Epithelial cell of esophagus (primary cell): ENCODE measurements at places on chromosomes 6 and 20.

- no peak for DNase-seq
These were observed 1.4 kb upstream of the PTPRT start for GRCh38 chr20:43191143-43191542.

DNA sequence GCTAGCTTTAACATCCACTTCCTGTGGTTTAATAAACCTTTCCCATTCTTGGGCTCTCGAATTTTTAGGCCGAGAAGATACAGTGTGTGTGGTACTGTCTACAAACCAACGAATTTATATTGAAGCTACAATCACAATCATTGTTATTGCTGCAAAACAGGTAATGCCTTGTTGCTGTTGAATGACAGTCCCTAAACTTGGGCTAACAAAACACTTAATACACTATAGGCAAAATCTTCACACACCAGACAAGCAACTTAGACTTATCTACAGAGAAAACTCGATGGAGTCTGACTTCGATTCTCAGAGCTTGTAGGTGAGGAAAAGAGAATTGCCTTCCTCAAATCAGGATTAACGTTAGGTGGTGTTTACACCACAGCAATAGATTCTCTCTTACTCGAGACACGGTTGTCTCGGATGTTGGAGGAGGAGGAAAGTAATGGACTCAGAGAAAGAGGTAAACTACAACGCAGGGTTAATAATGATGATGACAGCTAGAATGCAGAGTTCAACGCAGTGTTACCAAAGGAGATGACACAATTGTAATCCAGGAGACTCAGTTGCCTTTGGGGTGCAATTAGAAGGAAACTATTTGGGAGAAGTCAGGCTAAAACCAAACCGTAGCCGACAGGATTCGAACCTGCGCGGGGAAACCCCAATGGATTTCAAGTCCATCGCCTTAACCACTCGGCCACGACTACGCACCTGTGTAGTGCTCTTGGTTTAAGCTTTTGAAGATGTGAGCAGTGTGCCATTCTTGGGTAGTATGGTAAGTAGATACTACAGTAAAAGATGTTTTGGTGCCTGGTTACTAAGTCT lies 32.5 kb upstream of the ZNF184 start:
- DNase-seq, result peak; percentile 83

DNA sequence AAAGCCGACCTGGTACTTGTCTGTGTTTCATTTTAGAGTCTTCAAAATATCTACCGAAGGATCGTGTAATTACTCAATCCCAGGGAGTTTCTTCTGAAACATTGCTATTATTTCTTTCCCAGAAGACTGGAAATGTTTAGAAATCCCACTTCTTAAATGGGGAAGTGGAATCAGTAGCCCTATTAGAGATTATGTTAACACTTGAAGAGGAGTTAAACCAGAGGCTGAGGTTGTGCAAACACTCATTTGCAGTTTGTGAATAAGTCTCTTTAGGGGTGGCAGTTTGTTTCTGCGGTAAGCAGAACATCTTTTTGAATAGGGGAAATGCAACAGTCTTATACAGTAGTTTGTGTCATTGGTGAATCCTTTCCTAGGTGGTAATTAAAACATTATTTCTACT lies 21.3 kb downstream of the DSP start:
- DNase-seq, result no peak

DNA sequence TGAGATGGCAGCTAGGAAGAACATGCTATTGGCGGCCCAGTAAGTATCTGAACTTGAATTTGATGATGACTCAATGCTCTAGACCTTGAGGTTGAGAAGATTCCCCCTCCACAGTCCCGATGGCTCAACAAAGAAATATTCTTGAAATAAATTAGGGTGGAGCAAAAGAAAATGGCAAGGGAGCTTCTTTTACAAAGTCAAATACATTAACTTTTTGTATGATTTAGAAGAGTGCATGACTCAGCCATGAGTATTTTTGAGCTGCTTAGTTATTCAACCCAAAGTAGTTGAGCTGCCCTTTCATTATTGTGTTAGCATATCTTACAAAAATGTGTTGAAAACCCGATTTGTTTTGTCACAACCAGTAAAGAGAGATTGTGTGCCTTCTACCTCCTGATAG lies 7.6 kb downstream of the TFAP2C start:
- DNase-seq, result peak; percentile 74

- no peak for DNase-seq
These were observed 121.4 kb upstream of the ADGRF1 start for GRCh38 chr6:47163536-47163935.

GRCh38 chr6:7129360-7129759 lies 21.6 kb downstream of the RREB1 start:
- DNase-seq, result peak; percentile 89

- DNase-seq, result no peak
These were observed 29.7 kb downstream of the SLC12A5 start for GRCh38 chr20:46058599-46059281.

DNA sequence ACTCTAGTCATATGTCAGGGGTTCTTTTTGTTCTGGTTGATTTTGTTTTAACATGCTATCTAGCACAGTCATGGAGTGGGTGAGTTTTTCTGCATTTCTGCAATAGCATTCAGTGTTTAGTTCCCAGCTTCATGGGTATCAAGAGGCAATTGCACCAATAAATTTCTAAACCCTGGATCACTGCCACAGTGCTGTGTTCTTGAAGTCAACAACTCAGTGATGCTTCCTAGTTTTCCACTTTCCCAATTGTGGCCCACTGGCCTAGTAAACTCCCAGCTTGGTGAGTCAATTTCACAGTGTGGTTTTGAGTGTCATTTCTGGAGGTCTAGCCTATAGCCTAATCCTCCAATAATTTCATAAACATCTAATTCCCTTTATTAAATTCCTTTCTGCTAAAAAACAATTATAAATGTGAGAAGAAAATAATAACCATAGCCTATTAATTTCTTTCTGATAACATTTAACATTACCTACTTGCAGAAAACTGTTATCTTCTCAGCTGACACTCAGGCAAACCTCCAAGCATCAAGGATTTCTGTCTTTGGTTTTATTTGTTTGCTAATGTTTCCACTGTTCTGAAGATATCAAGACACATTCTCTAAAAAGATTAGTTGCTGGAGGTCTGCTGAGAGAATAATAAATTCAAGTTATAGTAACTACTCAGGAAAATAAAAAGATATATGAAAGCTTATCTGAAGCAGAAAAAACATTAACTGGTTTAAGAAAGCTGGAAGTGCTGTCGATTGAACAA lies 89.9 kb downstream of the PDE7B start:
- no peak for DNase-seq

- no peak for DNase-seq
These were observed 235.2 kb downstream of the LRFN2 start for GRCh38 chr6:40352006-40352405.

DNA sequence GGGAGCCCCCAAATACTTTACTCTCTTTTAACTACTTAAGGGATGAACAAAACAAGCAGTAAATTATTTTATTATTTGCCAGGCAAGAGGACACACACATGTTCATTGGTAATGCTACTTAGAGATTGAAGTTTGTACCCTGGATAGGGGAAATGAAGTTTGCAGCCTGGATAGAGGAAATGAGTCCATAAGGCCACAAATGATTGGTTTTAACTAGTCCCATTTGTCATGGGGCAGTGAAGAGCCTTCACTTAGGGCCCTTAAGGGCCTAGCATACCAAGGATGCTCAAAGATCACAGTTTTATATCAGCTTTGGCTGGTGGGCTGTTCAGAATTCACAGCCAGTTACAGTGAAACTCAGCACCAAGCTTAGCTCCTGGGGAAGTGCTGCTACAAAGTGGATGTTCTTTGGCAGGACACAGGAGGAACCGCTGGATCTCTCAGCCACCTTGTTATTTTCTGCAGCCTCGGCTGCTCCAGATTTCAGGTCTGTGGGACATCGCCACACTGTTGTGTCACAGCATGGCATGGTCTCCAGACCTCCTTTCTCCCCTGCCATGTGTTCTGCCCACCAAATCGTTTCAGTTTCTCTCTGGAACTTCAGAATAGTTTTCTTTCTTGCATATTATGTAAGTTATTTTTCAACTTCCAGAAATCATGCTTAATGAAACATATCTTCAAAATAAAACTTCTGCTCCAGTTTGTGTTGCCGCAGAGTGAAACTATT lies 41.8 kb downstream of the NCOA7 start:
- DNase-seq, result no peak

GRCh38 chr6:33638556-33638955 lies 17.4 kb downstream of the ITPR3 start:
- no peak for DNase-seq

DNA sequence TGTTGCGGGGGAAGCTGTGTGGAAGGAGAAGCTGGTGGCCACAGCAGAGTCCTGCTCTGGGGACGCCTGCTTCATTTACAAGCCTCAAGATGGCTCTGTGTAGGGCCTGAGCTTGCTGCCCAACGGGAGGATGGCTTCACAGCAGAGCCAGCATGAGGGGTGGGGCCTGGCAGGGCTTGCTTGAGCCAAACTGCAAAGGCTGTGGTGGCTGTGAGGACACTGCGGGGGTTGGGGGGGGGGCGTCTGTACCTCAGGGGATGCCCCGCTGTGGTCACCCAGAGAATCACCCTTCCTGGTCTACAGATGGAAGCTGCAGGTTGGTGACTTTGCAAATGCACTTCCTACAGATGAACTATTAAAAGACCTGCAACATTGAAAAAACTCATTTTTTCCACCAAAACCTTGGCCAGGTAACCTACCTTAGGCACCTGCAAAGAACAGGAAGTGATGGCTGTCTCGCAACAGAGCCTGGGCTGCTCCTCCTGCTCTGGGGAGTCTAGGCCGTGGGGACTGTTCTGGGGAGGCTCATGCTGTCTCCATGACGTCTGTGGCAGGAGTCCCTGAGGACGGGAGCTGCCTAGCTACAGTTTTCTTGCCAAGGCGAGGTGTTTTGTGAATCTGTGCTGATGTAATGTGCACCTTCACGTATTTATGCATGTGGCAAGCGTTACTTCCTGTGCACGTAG lies 7.3 kb downstream of the NPBWR2 start:
- no peak for DNase-seq

DNA sequence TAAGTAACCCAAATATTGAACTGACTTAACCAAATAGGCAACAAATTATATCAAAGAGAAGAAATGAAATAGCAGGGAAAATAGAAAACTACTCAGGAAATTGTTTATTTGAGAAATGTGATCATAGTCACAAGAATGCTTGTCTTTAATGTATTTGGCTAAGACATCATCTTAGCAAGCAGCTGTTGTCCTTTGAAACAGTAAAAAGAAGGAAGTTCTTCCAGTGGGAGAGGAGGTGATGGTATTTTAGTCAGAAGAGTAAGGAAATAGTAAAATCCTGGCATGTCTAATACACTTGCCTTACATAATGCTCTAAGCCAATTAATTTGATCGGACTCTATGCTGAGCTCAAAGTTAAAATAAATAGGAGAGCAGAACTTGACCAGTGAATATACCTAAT lies 126.5 kb downstream of the EPM2A start:
- DNase-seq, result no peak

DNA sequence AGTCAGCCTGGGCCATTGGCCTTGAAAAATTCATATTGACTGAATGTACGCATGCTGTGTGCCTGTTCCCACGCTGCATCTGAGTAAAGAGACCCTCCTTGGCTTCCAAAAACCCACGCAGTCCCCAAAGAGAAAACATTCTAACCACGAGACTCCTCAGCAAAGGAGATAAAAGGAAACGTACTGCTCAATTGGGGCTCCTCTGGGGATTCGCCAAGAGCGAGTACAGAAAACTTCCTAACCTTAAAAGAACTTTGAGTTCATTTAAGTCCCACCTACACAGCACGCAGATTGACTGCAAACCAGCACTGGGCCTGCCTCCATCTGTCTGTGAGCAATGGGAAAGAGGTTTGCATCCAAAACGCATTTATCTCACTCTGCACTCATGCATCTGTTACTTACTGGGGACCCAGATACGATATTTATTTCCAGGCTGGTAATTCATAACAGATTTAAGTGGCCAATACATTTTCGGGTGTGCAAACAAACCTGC lies 505.9 kb upstream of the CHD6 start:
- no peak for DNase-seq

DNA sequence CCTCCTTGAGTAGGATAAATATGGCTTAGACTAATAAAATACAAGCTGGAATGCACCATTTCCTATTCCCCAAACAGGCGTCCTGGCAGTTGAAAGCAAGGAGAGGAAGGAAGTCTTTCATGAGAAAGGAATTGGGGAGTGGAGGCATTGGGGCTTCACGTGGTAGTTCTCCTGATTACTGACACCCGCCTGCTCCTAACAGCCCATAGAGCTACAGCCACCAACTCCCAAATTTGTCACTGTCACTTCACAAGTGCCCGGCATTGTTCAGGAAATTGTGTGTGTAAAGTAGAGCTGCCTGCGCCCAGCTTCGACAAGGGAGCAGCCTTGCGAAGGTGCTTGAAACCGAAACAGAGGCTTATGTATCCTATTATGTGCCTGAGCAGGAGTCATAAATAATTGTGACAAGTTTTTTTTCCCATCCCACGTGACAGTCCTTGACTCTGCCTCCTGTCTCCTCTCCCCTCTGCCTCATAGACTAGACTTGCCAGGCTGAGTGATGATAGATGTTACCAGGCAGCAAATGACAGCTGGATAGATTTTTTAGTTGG lies 301.7 kb upstream of the ZFP64 start:
- DNase-seq, result peak; percentile 63

DNA sequence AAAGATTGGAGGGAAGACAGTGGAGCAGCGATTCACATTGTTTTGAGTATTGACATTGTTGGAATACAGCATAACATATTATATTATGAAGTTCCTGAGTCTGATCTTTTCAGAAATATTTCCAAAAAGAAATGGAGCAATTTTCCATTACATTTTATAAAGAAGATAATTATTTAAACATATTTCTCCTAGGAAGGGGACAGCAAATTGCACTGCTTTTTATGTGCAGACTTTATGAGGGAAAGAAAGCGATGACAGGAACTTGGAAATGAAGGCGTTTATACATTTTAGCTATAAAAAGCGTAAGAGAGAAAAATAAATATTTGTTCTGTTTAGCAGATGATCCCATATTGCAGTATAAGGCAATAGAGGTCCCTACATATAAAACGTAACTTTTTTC lies 117.0 kb upstream of the EDN1 start:
- no peak for DNase-seq

DNA sequence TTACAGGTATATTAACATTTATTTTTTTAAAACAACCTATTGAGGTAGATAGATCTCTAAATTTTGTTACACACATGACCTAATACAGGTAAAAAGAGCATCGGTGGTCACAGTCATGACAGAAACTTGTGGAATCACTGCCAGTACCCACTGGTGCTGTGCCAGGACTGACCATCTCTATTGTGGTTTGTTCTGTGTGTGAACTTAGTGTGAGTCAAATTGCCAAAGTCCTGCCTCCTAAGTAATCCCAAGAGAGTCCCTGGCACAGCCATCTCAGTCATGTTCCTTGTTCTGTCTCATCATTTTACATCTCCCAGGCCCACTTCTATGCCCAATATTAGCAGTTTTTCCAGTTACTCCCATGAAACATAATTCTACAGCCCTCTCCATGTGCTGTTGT lies 21.4 kb downstream of the GSTA2 start:
- no peak for DNase-seq
